ENCODE measurements at places on chromosomes 5 and 9.

DNA sequence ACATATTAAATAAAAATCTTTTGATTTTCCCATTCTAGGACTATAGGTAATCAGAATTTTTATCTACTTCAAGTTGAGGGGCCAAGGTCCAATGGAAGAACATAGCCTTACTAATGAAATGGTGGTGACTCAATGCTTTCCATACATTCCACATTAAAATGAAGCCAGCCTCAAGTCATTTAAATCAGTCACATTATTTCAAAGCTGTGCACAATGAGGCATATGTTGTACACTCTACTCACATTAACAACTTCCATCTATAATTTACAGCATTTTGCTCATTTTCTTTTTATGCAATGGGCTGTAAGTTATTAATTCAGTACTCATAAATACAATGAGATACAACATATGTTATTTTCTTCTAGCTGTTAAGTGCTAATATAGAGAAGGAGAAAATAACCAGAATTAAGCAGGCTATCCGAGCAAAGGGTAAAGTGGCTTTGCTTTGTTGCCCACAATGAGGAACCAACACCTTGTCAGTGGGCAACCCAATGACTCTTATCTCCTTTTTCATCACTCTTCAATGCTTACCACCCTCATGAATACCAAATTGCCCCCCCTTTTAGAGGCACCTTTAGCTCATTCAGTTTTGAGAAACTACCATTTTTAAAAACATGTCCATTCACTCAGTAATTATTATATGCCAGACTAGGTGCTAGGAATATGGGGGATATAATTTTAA lies 52.4 kb downstream of the TTLL11 start:
- DNase-seq, result no peak
- no peaks in the 10 kb centered on the region for H3K36me3 ChIP-seq
- no peaks in the 10 kb centered on the region for H3K27me3 ChIP-seq

- no peaks in the 10 kb centered on the region for H3K27me3 ChIP-seq
- DNase-seq, result no peak
- H3K36me3 ChIP-seq, result no peaks in the 10 kb centered on the region
- no peaks in the 10 kb centered on the region for H3K4me1 ChIP-seq
Measured at GRCh38 chr9:114771889-114772288, 34.0 kb downstream of the TNFSF15 start.

- no peaks in the 10 kb centered on the region for H3K27me3 ChIP-seq
- no peak for DNase-seq
- H3K4me1 ChIP-seq, result no peaks in the 10 kb centered on the region
- no peak overlapping the region for H3K27ac ChIP-seq
Measured at GRCh38 chr5:139014726-139015125, 139.6 kb upstream of the LRRTM2 start.

GRCh38 chr5:43396762-43397304 lies 15.4 kb downstream of the CCL28 start:
- no peaks in the 10 kb centered on the region for H3K36me3 ChIP-seq
- H3K27ac ChIP-seq, result no peak overlapping the region
- H3K4me1 ChIP-seq, result no peaks in the 10 kb centered on the region
- no peaks in the 10 kb centered on the region for H3K27me3 ChIP-seq
- DNase-seq, result peak; percentile 60

DNA sequence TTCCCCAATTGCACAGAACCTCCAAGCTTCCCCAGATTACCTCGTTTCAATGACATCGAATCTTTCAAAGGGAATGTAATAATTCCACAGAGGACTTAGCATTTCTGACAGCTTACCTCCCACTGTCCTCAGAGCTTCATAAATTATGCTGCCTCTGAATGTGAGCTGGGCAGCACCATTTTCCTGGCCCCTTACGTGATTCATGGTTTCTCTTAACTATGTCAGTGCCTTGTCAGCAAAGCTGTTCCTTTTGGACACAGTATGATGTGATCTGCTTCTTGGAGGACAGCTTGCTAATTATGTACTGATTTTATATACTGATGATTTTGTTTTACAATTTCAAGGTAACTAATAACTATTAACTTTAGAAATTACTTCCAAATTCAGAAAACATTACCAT lies 27.7 kb upstream of the SSBP2 start:
- H3K4me3 ChIP-seq, result no peak overlapping the region
- peak overlapping the region; percentile 95 for H3K27ac ChIP-seq
- no peaks in the 10 kb centered on the region for H3K27me3 ChIP-seq

- no peaks in the 10 kb centered on the region for H3K36me3 ChIP-seq
- H3K27ac ChIP-seq, result no peak overlapping the region
- H3K27me3 ChIP-seq, result no peaks in the 10 kb centered on the region
- no peak overlapping the region for H3K4me3 ChIP-seq
Measured at GRCh38 chr9:136759436-136760325, 1.6 kb upstream of the LCN8 start.

DNA sequence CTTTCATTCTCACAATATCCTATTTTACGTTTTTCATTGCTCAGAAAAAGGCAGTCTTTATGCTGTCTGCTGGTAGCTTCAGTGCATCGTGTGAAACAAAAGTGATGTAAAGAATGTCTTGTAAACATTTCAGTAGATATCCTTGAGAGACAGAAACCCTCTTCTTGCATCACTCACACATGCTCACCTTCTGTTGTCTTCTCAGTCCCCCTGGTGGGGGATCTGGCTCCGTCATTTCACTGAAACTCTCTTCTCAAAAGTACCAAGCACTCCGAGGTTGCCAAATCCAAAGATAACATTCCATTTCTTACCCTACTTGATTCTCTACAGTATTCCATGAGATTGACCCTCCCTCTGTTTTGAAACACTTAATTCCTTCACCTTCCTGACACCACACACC lies 46.1 kb upstream of the PCA3 start:
- no peak for DNase-seq
- H3K4me1 ChIP-seq, result peaks cover 7% of the 10 kb centered on the region
- peak overlapping the region; percentile 32 for H3K27ac ChIP-seq
- no peaks in the 10 kb centered on the region for H3K27me3 ChIP-seq
- H3K36me3 ChIP-seq, result peaks cover under 1% of the 10 kb centered on the region

DNA sequence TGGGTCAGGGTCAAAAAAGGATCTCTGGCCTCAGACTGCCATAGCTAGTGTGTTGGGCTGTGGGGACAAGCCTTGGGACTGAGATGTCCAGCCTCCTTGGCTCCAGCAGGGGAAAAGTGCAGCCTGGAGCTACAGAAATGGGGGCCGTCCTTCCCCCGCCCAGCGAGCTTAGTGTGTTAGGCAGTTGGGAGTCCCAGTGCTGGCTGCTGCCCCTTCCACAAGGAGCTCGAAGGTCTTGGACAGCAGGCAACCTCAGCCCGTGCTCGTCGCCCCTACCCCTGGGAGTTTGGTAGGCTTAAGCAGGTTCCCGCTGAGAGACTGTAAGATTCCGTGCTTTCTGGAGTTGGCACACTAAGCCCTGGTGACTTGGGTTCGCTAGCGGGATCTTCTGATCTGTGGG lies 293.0 kb upstream of the CDH12 start:
- no peak overlapping the region for H3K4me3 ChIP-seq
- DNase-seq, result no peak
- no peaks in the 10 kb centered on the region for H3K4me1 ChIP-seq
- no peak overlapping the region for H3K27ac ChIP-seq
- no peaks in the 10 kb centered on the region for H3K36me3 ChIP-seq
- no peaks in the 10 kb centered on the region for H3K27me3 ChIP-seq

DNA sequence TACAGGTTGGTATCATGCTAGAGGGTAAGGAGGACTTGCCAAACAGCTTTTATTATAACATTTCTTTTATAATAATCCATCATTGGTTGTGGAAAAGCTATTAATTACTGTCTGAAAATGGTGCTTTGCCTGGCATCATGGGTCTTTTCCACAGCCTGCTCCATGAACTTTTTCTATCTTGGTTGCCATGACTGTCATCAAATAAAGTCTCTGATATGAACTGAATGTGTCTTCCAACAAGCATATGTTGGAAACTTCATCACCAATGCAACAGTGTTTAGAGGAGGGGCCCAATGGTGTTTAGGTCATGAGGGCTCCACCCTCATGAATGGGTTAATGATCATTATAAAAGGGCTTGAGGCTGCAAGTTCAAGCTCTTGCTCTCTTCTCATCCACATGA lies 81.0 kb downstream of the FREM1 start:
- H3K4me1 ChIP-seq, result no peaks in the 10 kb centered on the region
- no peak overlapping the region for H3K4me3 ChIP-seq
- H3K36me3 ChIP-seq, result peaks cover 6% of the 10 kb centered on the region
- DNase-seq, result no peak

- no peaks in the 10 kb centered on the region for H3K4me1 ChIP-seq
- H3K36me3 ChIP-seq, result no peaks in the 10 kb centered on the region
- no peak overlapping the region for H3K4me3 ChIP-seq
- DNase-seq, result no peak
- H3K27ac ChIP-seq, result no peak overlapping the region
Measured at GRCh38 chr9:24936117-24936516, 390.4 kb upstream of the IZUMO3 start.

DNA sequence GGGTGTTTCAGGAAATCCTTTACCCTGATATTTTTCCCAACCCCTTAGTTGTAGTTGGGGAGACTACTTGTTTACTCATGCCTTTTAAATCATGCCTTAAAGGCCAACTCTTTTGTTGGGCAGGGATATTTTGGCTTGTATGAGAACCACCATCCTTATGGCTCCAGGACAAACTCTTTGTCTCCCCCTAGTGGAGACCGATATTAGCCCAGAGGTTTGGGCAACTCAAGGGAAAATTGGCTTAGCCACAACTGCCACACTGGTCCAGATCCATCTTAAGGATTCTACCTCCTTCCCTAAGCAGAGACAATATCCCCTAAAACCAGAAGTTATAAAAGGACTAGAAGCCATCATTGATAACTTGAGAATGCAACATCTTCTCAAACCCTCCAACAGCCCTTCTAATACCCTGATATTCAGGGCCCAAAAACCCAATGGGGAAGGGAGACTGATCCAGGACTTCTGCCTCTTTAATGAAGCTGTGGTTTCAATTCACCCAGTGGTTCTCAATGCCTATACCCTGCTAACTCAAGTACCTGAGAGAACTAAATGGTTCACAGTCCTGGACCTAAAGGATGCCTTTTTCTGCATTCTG lies 100.9 kb upstream of the HCN1 start:
- no peak for DNase-seq
- H3K4me3 ChIP-seq, result no peak overlapping the region
- H3K36me3 ChIP-seq, result no peaks in the 10 kb centered on the region
- no peaks in the 10 kb centered on the region for H3K27me3 ChIP-seq
- H3K4me1 ChIP-seq, result no peaks in the 10 kb centered on the region

DNA sequence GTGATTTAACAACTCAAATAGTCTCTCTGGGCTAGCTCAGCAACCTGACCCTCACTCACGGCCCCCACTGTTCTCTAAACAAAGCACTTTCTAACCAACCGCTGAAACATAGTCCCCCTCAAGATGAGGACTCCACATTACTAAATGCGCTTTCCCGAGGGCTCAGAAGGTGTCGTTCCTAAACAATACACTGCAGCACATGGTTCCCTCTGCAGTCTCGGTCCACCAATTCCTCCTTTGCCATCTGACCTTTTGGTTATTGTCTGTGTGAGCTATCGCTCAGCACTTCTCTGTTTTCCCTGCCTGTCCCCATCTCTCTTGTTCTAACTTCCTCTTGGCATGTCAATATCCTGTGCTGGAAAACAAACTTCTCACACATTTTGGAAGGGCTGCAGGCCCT lies 7.2 kb downstream of the EPB41L4A start:
- no peaks in the 10 kb centered on the region for H3K4me1 ChIP-seq
- H3K4me3 ChIP-seq, result no peak overlapping the region
- no peaks in the 10 kb centered on the region for H3K27me3 ChIP-seq
- H3K27ac ChIP-seq, result no peak overlapping the region
- no peak for DNase-seq

DNA sequence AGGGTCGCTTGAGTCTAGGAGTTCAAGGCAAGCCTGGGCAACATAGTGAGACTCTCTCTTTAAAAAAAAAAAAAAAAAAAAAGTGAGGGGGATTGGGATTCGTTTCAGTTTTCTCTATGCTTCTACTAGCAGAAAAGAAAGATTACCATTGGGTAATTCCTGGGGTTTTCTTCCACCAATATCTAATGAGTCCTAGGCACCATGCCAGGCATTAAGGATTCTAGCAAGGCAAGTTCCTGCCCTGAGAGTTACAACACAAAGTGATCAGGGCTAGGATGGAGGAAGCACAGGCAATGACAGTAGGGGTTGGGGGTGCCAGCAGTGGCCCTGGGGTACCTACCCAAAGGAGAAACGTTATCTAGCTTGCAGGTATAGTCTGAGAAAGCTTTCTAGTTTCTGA lies 90.8 kb downstream of the PCDH1 start:
- H3K36me3 ChIP-seq, result no peaks in the 10 kb centered on the region
- DNase-seq, result no peak
- H3K27ac ChIP-seq, result no peak overlapping the region
- no peaks in the 10 kb centered on the region for H3K4me1 ChIP-seq
- no peak overlapping the region for H3K4me3 ChIP-seq

DNA sequence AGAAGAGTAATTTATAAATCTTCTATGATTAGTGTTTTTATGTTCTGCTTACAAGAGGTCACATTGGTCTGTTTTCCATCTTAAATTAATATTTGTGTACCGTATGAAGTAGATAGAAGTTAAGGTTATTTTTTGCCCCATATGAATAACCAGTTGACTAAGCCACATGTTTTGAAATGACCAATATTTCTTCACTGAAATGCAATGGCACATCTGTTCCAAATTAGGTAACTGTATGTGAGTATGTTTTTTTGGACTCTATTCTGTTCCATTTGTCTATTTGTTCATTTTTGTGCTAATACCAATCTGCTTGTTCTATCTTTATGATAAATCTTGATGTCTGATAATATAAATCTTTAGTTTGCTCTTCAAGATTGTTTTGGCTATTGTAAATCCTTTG lies 17.7 kb downstream of the JAK2 start:
- no peaks in the 10 kb centered on the region for H3K4me1 ChIP-seq
- H3K4me3 ChIP-seq, result no peak overlapping the region
- no peak overlapping the region for H3K27ac ChIP-seq
- no peaks in the 10 kb centered on the region for H3K27me3 ChIP-seq
- H3K36me3 ChIP-seq, result no peaks in the 10 kb centered on the region
- no peak for DNase-seq

DNA sequence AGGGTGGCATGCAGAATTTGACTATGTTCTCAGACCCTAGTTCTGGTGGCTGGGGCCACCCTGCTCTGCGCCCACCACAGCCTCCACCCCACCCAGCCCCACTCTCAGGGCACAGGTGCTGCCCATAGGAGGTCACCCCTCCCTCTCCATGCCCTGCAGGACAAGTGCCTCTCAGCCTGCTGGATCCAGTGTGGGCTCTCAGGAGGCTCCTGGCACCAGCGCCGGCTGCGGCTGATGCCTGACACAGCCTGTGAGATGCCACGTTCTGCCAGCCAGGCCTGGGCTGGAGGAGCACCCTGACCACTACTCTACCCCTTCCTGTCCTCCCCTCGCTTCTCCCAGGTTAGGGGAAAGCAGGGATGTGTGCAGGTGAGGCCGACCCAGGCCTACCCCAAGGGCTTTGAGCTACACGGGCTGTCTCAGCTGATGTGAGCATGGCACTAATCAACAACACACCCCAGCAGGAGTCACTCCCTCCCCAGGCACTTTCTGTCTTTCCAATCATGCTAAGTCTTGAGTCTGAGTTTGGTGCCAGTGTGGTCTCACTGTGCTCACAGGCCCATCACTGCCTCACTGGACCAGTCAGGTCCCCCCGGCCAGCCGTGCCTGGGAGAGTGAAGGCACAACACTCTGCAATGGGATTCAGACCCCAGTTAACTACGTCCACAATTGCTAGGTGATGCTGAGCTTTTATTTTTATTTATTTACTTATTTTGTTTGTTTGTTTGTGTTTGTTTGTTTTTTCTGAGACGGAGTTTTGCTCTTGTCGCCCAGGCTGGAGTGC lies 12.1 kb upstream of the BARX1 start:
- H3K4me1 ChIP-seq, result no peaks in the 10 kb centered on the region
- H3K4me3 ChIP-seq, result no peak overlapping the region
- DNase-seq, result no peak
- H3K27me3 ChIP-seq, result no peaks in the 10 kb centered on the region
- no peaks in the 10 kb centered on the region for H3K36me3 ChIP-seq

Measured in aorta (tissue), 5 donors.